Daoy (cell line): ENCODE measurements at places on chromosomes 11 and 22.

GRCh38 chr11:73047773-73048371, 94.2 kb downstream of the FCHSD2 start:
- DNase-seq, result no peak

DNA sequence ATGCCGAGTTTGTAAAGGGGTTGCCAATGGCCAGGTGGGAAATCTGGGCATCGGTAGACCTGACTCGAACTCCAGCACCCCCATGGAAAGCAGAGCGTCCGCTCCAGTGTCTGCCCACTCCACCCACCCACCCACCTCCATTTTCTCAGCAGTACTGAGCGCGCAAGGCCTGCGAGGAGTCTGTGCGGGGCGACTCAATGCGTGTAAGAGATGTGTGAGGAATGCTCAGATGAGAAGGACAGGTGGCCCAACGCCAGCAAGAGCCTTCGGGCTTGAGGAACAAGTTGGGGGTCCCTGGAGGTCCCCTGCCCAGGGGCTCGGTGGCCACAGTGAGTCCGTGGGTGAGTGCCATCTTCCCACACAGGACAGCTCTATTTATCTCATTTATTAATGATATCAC, 50.6 kb downstream of the CERK start:
- DNase-seq, result no peak

- DNase-seq, result no peak
These were observed 3.5 kb downstream of the ME3 start for GRCh38 chr11:86668929-86669328.

DNA sequence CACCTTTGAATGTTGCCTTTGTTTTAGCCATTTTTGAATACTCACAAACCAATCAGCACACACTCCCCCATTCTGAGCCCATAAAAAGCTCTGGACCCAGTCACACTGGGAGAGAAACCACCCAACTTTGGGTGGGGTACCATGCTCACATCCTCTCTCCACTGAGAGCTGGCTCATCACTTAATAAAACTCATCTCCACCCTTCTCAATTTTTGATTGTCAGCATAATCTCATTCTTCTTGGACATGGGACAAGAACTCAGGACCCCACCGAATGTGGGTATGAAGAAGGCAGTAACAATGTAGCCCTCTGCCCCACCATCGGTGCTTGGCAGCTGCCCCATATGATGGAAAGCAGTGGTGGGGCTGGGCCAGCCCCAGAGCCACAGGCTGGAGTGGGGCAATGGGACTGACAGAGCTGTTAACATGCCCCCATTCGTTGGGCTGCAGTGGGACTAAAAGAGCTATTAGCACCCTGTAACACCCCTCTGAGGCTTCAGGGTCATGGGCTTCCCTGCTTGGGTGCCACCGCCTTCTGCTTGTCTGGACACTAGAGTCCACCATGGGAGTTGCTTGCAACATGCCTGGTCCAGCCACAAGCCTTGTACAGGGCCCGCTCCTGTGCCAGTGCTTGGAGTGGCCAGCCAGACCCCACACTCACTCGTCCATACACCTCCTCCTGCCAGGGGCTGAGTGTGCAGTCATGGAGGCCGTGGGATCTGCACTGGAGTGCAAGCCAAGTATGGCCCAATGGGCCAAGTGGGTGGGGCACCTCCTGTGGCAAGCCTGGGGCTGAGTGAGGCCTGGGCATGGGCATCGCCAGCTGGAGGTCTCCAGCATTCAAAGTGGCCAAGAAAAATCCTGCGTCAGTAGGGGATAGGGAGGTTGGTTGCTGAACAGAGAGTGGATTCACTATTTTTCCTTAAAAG, 471.1 kb downstream of the TBC1D22A start:
- no peak for DNase-seq
